ENCODE measurements at places on chromosomes 3 and 15.

GRCh38 chr3:45679805-45680204 is 9.4 kb upstream of the SACM1L start:
- DNase-seq: no peak

- DNase-seq: no peak
Measured at GRCh38 chr3:36740787-36741186, 23.6 kb downstream of the DCLK3 start.

DNA sequence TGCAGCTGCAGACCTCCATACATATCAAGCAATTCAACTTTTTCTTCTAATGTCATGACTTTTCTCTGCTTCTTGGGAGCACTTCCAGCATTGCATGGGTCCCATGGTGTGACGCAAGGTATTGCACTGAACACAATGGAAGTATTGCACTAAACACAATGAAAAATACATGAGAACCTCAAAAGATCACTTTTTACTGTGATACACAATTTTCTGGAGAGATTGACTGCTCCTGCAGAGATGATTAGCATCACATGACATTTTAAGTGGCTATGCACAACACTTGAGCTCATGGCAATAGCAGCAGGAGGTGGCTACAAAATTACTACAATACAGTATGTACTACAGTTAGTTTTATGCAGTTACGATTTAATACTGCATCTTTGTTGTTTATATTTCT is 113.5 kb upstream of the BHLHE40 start:
- no peak for DNase-seq

- no peak for DNase-seq
Measured at GRCh38 chr3:136350132-136350531, 100.0 kb downstream of the PCCB start.

- DNase-seq: no peak
Measured at GRCh38 chr15:77986891-77987764, 90.4 kb downstream of the TBC1D2B start.

- no peak for DNase-seq
Measured at GRCh38 chr3:170354760-170355159, 2.8 kb upstream of the SKIL start.

- no peak for DNase-seq
Measured at GRCh38 chr15:61229883-61230180, 730 bp upstream of the RORA start.

DNA sequence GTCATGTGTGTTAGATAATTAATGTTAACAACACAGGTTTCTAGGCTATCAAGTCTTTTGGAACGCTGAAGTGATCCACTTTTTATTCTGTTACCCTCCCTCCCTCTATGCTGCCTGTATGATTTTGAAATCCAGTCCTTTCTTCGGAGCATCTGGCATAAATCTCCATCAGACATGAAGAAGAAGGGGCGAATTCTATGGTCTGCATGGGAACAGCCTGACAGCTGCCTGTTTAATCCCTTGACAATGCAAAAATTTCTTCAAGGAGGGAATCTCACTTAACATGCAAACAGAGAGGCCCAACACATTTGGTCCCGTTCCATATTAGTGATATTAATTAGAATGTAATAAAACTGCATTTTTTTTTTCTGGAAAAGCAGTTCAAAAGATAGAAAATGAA is 145.2 kb downstream of the VGLL3 start:
- no peak for DNase-seq

DNA sequence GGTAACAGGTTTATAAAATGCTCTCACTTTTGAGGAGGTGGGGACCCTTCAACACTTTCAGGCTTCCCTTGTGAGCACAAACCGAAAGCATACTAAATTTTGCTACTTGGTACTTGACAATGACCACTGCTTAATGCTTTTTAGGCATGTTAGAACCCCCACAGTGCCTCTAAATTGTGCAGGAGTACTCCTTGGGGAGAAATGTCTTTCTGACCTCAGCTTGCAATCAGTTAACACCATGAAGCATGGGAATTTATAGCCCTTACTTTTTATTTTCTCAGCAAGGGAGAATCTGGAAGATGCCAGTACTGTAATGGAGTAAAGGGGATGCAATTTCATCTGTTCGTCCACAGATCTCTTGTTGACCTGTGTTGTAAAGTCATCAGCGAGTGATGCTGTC is 308.9 kb upstream of the TBC1D5 start:
- no peak for DNase-seq

GRCh38 chr3:196207159-196207832 is 3.9 kb downstream of the ZDHHC19 start:
- no peak for DNase-seq

- DNase-seq: no peak
Measured at GRCh38 chr3:155958676-155959075, 88.2 kb downstream of the GMPS start.

DNA sequence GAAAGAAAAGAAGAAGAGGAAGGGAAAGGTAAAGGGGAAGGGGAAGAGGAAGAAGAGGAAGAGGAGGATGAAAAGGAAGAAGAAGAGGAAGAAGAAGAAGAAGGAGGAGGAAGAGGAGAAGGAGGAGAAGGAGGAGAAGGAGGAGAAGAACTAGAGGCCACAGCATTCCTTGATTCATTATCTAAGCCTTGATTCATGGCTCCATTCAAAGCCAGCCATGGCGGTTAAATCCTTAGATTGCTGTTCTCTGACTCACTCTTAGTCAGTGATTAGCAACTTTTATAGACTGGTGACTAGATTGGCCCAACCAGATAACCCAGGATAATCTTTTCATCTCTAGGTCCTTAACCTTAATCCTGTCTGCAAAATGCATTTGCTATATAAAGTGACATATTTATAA is 47.6 kb downstream of the OSTN start:
- no peak for DNase-seq

DNA sequence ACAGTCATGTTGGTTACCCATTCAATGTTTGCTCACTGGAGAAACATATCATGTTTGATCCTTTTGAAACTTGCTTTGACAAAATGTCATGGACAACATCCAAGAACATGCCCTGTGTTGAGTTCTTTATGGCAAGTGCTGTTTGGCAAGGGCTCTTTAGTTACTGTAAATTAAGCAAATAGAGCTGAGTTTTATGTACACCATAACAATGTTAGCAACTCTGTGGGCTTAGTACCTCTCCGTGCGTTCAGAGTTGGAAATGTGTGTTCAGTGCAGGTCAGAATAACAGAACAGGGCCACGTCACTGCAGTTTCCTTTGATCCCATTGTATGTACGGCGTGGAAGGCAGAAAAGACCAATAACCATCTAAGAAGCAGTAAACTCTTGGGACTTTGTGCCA is 132.5 kb downstream of the MYRIP start:
- DNase-seq: no peak

DNA sequence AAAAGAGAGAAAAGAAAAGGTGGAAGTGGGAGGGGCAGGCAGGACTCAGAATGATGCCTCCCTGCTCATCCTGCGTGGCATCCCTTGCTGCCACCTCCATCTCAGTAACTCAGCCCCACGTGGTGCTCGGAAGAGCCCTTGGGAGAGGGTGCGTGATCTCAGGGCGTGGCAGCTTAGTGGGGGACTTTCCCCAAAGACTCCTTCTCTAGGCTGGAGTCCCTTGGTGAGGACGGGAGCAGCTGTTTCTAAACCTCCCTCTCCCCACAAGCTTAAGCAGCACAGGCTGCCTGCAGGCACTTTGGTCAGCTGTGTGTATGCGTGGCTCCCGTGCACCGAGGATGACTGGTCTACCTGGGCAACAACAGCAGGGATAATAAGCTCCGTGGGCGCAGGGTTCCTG is 7.4 kb upstream of the ANPEP start:
- no peak for DNase-seq

DNA sequence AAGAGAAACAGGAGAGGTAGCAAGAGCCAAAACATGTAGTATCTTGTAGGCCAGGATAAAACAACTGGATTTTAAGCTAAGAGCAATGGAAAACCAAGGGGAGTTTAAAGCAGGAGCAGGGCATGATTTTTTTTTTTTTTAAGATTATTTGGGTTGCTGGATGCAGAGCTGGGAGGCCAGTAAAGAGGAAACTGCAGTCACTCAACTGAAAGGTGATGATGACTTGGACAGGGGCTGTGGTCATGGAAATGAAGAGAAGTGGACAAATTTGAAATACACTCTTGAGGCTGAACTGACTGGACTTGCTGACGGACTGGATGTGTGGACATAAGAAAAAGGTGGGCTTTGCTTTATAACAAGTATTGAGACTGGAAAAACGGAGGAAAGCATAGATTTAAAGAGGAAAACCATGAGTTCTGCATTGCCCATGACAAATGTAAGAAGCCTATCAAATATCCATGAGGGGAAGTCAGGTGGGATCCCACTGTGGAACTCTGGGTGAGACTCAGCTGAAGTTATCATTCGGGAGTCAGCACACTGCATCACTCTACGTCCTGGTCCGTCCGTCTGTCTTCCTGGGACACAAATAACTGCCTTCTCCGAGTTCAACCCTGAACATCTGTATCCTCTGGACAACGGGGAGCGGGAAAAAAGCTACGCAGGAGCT is 688 bp downstream of the XPC start:
- DNase-seq: no peak
